Right forelimb (tissue), 1 donor: ENCODE measurements at places on chromosomes 2 and 18.

GRCh38 chr2:222577341-222577740 lies 78.6 kb downstream of the FARSB start:
- no peak for DNase-seq

DNA sequence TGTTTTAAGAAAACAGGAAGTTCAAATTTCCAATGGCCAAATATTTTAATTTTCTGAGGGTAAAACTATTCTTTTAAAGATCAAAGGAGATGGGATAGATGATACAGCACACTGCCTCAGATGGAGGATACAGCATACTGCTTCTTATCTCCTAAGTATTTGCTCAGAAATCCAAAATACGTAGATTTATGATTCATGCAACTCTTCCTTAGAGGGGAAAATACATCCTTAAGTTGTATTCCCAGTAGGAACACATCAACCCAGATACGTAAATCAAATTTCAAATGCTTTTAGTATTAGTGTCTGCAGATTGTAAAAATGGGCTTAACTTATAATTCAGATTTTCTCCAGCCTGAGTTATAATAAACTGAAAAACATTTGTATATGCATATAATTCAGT lies 235.2 kb downstream of the ZNF385B start:
- no peak for DNase-seq

- DNase-seq = no peak
These were observed 13.4 kb downstream of the ARHGAP15 start for GRCh38 chr2:143142598-143142997.

DNA sequence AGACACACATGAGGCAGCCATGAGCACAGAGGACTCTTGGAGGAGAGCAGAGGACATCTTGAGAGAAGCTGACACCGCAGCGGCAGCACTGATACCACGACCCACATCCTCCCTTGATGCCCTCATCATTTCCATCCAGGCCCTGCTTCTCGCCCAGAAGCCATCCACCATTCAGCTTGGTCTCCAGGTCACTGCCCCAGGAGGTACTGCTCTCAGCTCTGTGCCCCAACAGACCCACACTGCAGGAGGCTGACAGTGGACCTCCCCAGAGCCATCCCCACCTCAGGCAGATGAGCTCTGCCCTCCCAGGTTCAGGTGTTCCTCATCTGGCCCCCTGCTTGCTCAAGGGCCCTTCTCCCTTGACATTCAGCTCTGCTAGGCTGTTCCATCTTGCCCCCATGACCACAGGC lies 74.9 kb downstream of the ACKR3 start:
- DNase-seq = no peak

GRCh38 chr2:174597009-174597344 lies 627 bp downstream of the WIPF1 start:
- DNase-seq = no peak

- no peak for DNase-seq
These were observed 47.7 kb downstream of the ACTR2 start for GRCh38 chr2:65275141-65275915.
